ENCODE measurements at places on chromosomes 11 and 22. TPM values are rescaled to one million over a fixed set of nuclear protein-coding genes. Genes with fewer than 3 reads are reported as not detected.

The SPDYC gene
- 0.35 TPM for total RNA-seq

DNA sequence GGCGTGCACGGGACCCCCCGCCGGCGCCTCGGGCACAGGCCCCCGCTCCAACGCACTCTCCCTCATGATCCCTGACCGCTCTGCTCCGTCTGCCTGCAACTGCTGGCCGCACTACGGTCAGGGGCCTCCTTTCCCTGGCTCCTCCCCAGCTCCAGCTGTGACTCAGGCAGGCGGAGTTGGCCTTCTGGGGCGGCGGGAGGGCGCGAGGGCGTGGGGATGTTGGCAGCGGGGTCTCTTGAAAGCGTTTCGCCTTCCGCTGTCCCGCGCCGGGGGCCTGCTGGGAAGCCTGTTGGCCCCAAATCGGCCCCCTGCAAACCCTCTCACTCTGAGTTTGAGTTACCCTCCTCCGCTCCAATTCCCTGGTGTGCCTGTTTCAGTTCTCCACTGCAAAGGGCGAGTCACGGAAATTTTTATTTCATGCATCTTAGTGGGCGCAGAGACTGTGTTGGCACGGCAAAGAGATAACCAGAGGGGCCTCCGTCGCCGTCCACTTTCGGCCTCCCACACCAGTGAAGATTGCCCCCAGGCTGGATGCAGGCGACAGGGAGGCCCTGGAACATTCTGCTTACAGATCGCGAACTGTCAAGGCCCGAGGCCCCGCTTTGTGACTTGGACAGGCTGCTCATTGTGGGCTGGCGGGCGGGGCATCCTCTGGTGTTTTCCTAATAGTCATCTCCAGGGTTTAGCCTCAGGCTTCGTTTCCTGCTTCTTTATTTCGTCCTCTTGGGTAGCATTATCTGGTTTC lies at the start of gene CAVIN3:
Gene CAVIN3, minus strand, starts transcription at position 91 of the 745 bp plus-strand sequence. Its CDS starts 25 bp downstream, at position 66.
- DNase-seq = peak; percentile 71

DNA sequence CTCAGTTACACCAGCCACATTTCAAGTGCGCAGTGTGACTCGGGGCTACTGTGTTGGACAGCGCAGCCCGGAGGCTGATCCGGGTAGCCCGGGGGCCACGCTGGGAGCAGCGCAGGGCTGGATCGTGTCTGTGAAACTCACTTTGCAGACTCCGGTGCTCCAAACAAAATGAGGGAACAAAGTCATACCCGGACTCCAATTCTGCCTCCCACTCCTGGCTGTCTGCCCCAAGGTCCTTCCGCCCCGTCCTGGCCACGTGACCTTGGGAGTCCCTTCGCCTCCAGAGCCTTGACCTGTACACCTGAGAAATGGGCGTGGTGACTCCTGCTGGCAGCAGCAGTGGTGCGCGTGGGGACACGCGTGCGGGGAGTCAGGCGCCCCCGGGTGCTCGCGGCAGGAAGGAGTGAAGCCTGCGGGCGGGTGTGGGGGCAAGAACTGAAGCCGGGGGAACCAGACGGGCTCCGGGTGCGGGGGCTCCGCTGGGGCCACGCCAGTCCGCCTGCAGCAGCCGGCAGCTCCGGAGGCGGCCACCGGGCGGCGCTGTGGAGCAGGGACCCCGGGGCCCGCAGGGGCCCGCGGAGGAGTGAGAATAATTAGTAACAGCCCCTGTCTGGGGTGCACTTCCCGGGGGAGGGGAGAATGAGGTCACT lies 42.4 kb downstream of the KCNJ4 start:
- peak; percentile 76 for DNase-seq

The EMID1 gene
- 6.0 TPM for total RNA-seq

The OR52H1 gene
- not detected for total RNA-seq

GRCh38 chr22:38455530-38456271 lies 702 bp upstream of the KCNJ4 start:
- DNase-seq = peak; percentile 63

GRCh38 chr22:19779685-19780268 lies 19.2 kb downstream of the TBX1 start:
- peak; percentile 21 for DNase-seq

GRCh38 chr11:2411446-2412305 lies 11.1 kb downstream of the TSSC4 start:
- DNase-seq = no peak

DNA sequence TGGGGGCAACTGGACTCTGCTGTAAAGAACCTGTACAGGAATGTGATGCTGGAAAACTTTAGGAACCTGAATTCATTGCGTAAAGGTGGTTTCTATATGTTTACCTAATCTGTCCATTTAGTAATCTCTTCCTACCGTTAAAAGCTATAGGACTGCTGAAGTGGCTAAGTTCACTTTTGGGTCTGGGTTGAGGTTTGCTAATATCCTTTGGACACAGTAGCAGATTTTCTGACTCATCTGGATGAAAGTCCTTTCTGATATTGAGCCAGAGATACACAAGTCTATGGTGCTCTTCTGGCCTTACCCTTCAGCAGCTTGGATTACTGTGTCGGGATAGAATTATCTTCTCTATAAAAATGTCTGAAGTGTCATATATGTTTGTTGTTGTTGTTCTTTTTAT lies 16.9 kb downstream of the ZNF215 start:
- DNase-seq = no peak

GRCh38 chr11:61731952-61732675 lies 20.3 kb upstream of the MYRF start:
- no peak for DNase-seq

GRCh38 chr11:113286509-113287497 lies 27.6 kb upstream of the TTC12 start:
- no peak for DNase-seq

GRCh38 chr11:108025387-108026080 lies 16.8 kb downstream of the CUL5 start:
- DNase-seq = no peak

- peak; percentile 56 for DNase-seq
Measured at GRCh38 chr22:46377525-46378425, 42.3 kb downstream of the TRMU start.

DNA sequence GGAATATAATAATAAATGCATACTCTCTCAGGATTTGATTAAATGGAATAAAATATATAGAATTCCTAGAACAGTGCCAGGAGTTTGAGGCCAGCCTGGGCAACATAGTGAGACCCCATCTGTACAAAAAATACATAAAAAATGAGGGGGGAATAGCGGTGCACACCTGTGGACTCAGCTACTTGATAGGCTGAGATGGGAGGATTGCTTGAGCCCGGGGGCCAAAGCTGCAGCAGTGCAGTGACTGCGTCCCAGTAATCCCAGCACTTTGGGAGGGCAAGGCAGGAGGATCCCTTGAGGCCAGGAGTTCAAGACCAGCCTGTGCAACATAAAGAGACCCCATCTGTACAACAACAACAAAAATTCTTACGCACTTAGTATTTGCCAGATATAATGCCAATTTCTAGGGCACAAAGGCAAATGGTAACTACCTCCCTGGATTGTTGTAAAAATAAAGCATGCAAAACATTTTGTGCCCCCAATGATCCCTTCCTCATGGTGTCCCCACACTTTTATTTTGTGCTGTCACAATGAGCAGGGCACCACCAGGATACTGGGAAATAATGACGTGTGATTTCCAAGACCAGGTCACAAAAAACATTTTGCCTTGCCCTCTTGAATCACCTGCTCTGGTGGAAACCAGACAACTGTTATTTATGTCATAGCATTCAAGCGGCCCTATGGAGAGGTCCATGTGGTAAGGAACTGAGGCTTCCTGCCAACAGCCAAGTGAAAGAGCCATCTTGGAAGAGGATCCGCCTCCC lies 18.3 kb upstream of the ZNF280A start:
- DNase-seq = no peak

The A4GALT gene
- total RNA-seq = 16.8 TPM

- DNase-seq = no peak
Measured at GRCh38 chr22:45531441-45532234, 29.0 kb downstream of the FBLN1 start.

DNA sequence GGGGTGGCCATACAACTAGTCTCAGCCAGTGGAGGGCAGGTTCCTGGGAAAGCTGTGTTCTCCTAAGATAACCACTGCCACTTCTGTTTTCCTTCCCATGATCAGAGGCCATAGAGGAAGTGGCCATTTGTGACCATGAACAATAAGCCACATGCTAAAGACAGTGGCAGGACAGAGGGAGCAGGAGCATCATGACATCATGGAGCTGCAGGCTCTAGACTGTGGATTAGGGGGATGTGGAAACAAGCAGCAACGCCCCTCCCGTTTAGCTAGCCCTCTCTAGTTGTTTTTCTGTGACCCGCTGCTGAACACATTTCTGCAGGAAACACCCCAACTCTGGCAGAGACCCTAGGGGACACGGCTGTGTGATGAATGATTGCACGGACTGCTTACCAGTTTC lies 195.0 kb upstream of the NECTIN1 start:
- DNase-seq = no peak

The WBP2NL gene
- total RNA-seq = not detected

DNA sequence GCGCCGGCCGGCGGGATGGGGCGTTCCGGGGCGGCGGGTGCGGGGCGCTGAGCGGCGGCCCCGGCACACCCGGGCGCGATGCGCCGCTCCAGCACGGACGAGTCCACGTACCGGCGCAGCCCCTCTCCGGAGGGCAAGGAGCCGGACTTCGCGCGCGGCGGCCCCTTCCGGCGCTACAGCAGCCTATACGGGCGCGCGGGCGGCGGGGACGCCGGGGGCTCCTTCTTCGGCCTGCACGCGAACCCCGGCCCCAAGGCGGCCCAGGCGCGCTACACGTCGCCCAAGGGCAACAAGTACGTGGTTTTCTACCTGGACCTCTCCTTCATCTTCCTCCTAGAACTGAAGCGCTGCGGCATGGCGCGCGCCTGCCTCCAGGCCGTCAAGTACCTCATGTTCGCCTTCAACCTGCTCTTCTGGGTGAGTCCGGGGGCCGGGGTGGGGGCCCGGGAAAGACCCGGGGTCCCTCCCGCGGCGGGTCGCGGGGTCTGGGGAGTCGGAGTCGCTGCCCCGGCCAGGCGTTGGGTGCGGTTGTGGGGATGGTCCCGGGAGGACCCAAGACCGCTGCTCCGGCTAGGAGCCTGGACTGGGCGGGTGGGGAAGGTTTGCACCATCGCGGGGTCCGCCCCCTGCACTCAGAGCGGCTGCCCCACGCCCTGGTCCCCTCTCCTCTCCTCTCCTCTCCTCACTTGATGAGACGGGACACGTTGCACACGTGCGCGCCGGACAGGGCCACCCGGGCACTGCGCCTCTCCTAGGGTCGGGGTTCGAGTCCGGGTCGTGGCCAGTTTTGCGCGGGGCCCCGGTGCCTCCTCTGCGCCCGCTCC lies 7.5 kb downstream of the TSPAN4 start:
- no peak for DNase-seq

The GLYATL1 gene
- 9.4 TPM for total RNA-seq

GRCh38 chr22:41302021-41302767 lies 869 bp downstream of the ZC3H7B start:
- DNase-seq = peak; percentile 45

The SULT4A1 gene
- 12.6 TPM for total RNA-seq

DNA sequence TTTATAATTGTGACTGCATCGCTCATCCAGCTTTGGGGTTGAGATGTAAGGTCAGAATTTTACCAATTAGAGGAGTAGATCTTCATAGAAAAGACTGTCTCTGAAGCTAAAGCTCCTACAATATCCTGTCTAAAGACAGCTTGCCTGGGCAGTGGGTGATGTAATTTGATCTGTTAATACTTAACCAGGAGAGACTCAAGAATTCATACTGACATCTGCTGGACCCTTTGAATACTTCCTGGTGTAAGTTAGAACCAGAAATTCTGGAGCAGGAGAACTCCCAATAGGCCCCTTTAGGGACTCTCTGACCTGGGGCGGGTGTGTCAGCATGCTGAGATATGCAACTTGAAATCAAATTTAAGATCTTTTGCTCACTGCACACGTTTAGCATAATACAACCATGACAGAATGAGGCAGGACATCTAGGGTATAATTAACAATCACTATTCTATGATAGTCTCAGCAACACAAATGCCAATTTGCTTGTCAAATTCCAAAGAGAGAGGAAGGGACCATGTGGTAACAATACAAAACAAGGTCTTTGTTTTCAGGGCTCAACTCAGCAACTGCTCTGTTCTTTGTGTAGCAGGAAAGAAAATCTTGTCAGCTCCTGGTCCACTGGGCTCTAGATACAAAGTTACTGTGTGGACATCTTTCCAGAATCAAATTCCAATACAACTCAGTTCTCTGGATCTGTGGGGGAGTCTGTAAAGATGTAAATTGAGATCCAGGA lies 143.9 kb downstream of the INSC start:
- DNase-seq = no peak

- no peak for DNase-seq
Measured at GRCh38 chr11:75468534-75469340, 35.7 kb upstream of the KLHL35 start.

DNA sequence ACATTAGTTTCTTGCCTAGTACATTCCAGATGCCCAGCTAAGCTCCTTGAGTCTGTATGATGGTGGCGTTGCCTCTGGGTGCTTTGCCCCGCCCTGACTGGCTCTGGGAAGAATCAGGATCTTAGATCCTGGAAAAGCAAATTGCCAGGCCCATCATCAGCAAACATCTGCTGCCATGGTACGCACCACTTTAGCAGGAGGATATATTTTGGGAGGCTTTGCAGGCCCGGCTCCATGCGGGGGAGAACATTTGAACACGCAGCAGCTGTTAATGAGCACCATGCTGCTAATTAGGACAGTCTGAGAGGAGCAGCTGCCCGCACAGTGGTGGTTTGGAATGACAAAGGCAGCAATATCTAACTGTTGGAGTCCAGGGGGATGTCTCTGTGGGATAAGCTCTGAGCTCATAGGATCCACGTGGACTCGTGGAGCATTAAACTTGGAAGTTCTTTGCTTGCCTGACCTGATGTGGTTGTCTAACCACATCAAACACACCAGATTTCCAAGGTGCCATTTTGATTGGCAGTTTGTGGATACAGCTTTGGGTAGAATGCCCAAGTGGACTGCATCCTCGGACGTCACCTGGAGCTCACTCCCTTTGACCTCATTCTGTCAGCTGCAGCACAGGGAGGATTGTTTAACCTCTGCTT lies 217.0 kb upstream of the ZBED5 start:
- no peak for DNase-seq

DNA sequence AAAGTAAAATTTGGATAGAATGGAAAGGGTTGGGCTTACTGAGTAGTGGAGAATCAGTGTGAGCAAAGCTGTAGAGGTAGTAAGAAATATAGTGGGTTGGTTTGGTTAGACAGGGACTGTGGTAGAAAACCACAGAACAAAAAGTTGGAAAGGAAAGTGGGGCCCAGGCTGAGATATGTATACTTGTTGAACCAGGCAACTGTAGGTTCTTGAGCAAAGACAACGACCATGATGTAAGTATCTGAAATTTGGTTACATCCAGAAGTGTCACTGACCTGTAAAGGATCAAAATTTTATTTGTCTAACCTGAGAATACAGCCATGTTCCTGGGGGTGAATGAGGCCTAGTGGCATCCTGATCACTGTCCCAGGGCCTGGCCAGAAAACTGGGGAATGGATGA lies 114.1 kb downstream of the STIM1 start:
- no peak for DNase-seq
